ENCODE measurements at places on chromosomes 7 and 10.

DNA sequence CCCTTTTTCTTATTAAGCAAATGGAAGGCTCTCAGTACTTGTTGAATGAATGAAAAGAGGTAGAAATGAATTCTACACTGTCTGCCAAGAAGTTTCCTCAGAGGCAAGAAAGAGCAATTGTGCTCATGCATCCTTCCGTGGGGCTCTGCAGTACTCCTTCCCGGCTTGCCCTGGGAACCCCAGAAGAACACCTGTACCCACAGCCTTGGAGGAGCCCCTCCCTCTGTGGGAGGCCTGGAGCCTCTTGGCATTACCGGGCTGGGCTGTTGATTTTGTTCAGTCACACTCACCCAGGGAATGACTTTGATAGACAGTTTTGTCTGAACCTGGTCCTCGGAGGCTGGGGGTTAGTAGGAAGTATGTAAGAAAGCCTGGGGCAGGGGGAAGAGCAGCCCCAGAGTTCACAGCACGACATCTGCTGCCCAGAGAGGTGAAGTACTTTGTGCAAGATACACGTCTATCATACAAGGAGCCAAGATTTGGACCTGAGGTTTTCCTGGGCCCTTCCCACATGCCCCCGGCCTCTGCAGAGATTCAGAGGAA, 134.8 kb upstream of the GDF10 start:
- DNase-seq, result no peak

GRCh38 chr7:44072364-44073231, 7.2 kb upstream of the PGAM2 start:
- peak; percentile 60 for DNase-seq

- DNase-seq, result no peak
Measured at GRCh38 chr10:132298038-132298881, 9.5 kb downstream of the STK32C start.

DNA sequence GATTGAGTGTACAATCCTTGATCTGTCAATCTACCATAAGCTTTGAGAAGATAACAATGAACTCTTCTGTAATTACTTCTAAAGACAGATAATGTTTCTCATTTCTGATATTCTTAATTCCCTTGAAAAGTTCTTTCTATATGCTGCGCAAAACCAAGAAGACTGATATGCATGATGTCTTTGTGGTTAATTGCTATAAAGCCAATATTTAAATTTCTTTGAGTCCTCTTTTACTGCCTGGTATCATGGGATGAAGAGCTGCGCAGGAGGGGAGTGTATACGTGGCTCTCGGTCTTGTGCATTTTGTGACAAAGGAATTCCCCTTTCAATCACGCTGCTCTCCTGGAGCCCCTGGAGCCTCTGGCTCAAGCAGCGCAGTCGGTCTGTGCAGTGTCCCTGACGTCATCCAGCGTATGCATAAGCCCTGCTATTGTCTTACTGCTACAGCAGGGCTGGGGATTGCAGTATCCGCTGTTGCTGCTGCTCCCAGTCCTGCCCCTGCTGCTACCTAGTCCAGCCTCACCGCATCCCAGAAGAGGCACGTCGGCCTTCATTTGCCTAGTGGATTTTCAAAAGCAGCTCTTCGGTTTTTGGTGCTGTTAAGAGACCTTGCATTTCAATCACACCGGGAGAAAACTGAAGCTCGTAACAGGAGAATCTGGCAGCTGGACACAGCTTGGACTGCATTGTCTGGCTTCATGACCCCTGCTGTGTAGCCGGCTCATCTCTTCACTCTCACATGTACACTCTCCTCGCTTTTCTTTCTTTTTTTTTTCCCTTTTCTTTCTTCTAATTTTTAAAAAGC, 66.7 kb downstream of the ST7 start:
- no peak for DNase-seq

- DNase-seq, result no peak
Measured at GRCh38 chr10:79926037-79926436, 22.9 kb downstream of the SFTPD start.

Measured in SW 1271 (cell line).